ENCODE measurements at places on chromosomes 12 and 14. TPM values are rescaled to one million over a fixed set of nuclear protein-coding genes. Genes with fewer than 3 reads are reported as not detected.

Gene STON2
- total RNA-seq = 100 TPM

Gene NXPH4
- 0.51 TPM for total RNA-seq

Gene KLRC1
- not detected for total RNA-seq

Gene KCNH3
- total RNA-seq = 0.09 TPM

Gene GLT8D2
- total RNA-seq = 3.4 TPM

Gene MUCL1
- total RNA-seq = not detected

Gene KRT77
- not detected for total RNA-seq

Gene OR4K2
- total RNA-seq = not detected

Gene C1S
- 0.19 TPM for total RNA-seq

Gene SOS2
- 37.4 TPM for total RNA-seq

Gene SLC6A13
- total RNA-seq = 0.17 TPM

Gene PPP4R4
- total RNA-seq = not detected

Gene GMFB
- 114 TPM for total RNA-seq

Gene KRT7
- 19.2 TPM for total RNA-seq

Gene MYF6
- not detected for total RNA-seq

Gene CAPZA3
- not detected for total RNA-seq

Gene SMIM41
- not detected for total RNA-seq

Gene KLRK1
- total RNA-seq = not detected

Gene PTPN11
- total RNA-seq = 90.9 TPM

Gene APOLD1
- total RNA-seq = 63.8 TPM

Gene FOXA1
- total RNA-seq = not detected

Gene P2RX2
- total RNA-seq = 0.17 TPM

Gene KLHL33
- total RNA-seq = 0.17 TPM

Gene CHGA
- under 0.01 TPM for total RNA-seq

Gene SOCS4
- 25.5 TPM for total RNA-seq

Gene GPR84
- under 0.01 TPM for total RNA-seq

Gene TAS2R50
- total RNA-seq = 2.3 TPM

Gene NDRG2
- total RNA-seq = 3.6 TPM

Gene ASB2
- total RNA-seq = not detected

Gene TROAP
- total RNA-seq = 4.3 TPM

Gene CCDC197
- total RNA-seq = not detected

Gene EPS8
- 29.1 TPM for total RNA-seq

Gene ENDOU
- not detected for total RNA-seq

Gene PPP1R1A
- total RNA-seq = 0.17 TPM

Gene ZNF891
- total RNA-seq = 0.93 TPM

Gene AKAP6
- 0.51 TPM for total RNA-seq

Gene MBD6
- 17.0 TPM for total RNA-seq

Gene GLIPR1L1
- total RNA-seq = not detected

Gene RNASE3
- total RNA-seq = not detected

Gene AQP6
- total RNA-seq = 0.05 TPM

Gene PRPH
- total RNA-seq = not detected

All from dermis blood vessel endothelial cell (primary cell).